ENCODE measurements at places on chromosomes 5 and 9.

GRCh38 chr9:2576631-2577030, 45.0 kb upstream of the VLDLR start:
- no peak for DNase-seq

- no peak for DNase-seq
These were observed 9.2 kb upstream of the CXXC5 start for GRCh38 chr5:139638736-139639618.

DNA sequence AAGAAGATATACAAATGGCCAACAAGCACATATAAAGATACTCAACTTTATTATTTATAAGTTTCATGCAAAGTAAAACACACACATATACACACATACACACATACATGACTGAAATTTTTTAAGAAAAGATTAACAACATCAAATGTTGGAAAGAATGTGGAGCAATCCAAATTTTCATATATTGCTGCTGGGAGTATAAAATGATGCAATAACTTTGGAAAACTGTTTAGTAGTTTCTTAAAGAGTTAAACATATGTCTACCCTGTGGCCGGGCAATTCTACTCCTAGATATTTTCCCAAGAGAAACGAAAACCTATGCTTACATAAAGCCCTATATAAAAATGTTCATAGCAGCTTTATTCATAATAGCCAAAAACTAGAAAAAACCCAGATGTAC, 99.8 kb upstream of the NR4A3 start:
- no peak for DNase-seq

DNA sequence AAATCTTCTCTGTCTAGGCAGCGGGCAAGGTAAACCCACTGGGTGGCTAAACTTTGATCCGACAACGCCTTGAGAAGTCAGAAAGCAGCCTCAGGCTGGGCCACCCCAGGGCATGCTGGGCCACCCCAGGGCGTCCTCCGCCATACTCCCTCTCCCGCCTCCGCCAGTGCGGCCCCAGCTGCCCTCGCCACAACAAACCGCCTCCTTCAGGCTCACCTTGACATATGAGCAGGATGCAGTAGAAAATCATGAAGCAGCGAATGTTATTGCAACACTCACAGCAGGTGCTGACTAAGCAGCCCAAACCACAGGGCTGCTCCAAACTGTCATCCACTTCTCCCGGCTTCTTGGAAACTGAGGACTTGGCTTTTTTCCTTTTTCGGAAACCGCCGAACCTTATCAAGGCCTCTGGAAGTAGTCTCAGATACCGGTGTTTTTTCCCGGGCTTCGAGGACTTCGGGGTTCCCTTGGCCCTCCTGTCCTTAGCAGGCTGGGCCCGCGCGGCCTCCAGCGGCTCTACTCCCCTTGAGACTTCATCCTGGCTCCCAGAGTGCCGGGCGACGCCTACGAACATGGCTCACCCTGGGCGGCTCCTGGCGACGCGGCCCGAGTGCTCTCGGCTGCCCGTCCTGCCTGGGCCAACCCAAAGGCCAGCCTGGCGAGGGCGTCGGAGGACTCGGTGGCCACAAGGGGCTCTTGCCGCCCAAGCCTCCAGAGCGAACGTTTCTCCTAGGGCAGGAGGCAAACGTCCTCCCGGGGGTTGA, at the start of gene SLCO6A1:
SLCO6A1 (minus strand) TSS at position 731 of the 764 bp plus-strand sequence; CDS start at position 574, 157 bp downstream.
- DNase-seq = no peak

Data from stimulated activated CD8-positive, alpha-beta memory T cell treated with anti-CD3 and anti-CD28 coated beads, Interleukin-2, amount 100 ng/mL, for 48 hours (primary cell).